ENCODE measurements at places on chromosomes 3 and 15.

DNA sequence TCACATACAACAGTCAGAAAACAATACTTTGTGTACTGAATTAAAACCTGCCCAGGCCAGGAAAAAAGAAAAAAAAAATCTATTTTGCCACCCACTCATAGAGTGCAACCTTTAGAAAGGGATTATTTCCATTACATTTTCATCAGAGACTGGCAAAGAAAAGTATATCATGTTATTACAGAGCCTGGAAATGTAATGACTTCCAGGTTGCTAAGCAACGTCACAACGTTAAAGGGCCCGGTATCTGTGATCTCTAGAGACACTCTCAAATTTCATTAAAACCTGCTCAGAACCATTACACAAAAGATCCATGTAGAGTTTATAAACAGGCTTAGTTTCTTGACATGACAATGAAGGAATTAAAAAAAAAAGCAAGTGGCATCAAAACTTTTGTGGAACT lies 170.5 kb downstream of the CTNNB1 start:
- no peak for DNase-seq

DNA sequence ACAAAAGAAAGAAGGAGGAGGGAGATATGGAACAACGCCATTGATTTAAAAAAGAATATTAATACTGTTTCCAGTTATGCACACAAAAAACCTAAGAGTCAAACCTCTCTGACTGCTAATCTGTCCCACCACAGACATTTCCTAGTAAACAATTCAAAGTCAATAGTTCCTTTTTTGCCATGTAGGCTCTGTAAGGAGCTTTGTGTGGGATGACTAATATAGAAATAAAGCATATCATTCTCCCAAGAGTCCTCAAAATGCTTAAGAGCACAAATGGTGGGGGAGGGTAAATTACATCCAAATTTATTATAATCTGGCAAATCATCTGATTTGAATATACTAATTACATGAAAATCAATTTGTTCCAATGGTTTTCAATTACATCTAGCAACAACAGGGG lies 155.9 kb upstream of the CNTN4 start:
- no peak for DNase-seq

- DNase-seq: peak; percentile 51
These were observed 27.1 kb upstream of the LACTB start for GRCh38 chr15:63094495-63094931.

GRCh38 chr3:160869825-160870224 lies 113.8 kb downstream of the PPM1L start:
- DNase-seq: peak; percentile 81

DNA sequence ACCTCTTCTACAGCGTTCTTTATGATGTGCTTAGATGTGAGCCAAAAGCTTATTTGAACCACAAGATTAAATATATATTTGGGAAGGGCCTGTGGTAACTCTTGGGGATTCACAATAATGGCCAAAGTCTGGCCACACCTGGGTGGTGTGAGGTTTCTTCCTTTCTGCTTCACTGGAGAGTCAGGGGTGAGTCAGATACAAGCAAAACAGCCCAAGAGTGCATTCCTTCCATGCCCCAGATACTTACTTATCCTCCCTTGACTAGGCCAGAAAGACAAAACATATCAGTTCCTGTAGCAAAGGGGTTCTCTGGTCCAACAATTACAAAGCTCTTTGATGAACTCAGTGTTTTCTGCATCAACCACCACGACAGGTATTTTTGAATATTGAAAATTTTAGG lies 941 bp downstream of the ZBED2 start:
- peak; percentile 74 for DNase-seq

- peak; percentile 86 for DNase-seq
These were observed 21.3 kb downstream of the EPHB3 start for GRCh38 chr3:184582646-184583577.

- no peak for DNase-seq
These were observed 160.4 kb upstream of the CGNL1 start for GRCh38 chr15:57215881-57216280.
